ENCODE measurements at places on chromosomes 4 and X.

DNA sequence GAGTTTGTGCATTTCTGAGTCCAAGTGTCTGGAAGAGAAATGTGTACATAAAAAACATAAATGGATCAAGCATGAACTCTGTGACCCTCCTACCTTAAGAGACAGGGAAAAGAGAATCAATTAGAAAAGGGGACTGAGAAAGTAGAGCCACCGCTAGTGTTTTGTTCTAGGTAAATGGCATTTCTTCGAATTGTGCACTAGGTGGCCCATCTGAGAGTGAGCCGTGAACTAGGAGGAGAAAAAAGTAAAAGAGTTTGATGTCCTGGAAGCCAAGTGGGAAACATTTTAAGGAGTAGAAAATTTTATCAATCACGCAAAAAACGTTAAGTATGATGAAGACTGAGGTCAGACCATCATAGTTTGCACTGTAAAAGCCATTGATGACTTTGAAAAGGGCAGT is 55.1 kb downstream of the NAF1 start:
- no peak for DNase-seq

DNA sequence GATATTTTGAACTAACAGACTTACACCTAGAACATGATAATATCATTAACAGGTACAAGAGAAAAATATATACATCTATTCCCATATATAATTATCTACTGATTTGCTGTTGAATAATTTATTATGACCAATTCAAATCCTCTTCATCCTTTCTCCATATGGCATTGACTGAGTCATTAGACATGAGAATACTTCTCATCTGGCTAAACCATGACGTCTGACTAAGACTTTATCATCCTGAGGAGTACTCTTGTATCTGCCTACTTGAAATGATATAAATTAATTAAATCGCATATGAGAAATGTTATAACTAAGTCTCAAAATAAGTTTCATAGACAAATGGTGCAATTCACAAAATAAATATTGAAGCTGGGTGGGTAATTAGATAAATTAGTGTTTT is 67.4 kb downstream of the EMCN start:
- DNase-seq, result no peak

DNA sequence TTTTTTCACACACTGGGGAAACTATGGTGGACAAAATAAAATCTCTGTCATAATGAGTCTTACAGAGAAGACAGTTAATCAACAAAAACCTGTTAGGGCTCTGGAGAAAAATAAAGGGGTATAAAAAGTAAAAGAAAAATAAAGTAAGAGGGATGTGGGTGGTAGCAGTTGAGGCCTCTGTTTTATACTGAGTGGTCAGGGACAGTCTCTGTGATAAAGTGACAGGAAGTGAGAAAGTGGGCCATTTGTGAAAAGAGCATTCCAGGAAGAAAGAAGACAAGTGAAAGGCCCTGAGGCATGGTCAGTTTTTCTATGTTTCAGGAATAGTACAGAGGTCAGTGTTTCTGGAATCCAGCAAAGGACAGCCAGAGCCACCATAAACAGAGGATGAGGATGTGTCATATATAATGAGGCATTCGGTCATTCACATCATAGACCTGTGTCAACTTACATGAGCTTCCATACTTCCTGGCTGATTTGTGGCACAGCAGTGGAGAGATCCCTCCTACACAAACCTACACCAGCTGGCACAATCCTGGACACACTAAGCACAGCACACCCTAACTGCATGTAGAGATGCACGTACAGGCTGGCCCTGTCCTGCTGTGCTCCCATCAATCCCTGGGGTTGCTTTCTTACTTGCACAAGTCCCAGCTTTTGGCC is 64.4 kb upstream of the NAP1L5 start:
- DNase-seq, result no peak

- no peak for DNase-seq
These were observed 118.4 kb downstream of the CBR4 start for GRCh38 chr4:168891688-168892087.

- DNase-seq, result no peak
These were observed 141.1 kb downstream of the BANK1 start for GRCh38 chr4:101931619-101932018.

DNA sequence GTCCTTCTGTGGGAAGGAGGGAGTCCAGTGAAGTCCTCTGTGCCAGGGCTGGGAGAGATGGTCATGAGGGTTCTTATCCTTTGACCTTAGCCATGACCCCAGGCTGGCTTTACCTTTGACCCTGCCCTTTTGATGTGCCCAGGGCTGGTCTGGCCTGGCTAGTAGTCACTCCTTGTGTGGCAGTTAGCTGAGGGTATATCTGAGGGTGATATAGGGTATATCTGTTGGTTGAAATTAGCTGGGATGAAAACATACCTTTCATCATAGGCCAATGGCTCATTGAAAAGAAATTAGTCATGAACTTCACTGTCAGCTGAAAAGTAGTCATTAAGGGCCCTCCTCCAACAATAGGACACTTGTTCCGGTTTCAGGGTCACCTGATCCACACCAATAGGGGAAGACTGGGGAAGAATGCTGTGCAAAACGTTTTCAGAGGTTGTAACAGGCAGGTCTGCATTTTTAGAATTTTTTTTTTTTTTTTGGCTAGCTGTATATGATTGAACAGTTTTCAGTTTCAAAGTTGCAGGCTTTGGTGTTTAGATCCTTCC is 74.6 kb upstream of the STOX2 start:
- DNase-seq, result no peak

GRCh38 chrX:41127477-41128192 is 42.4 kb downstream of the USP9X start:
- no peak for DNase-seq

DNA sequence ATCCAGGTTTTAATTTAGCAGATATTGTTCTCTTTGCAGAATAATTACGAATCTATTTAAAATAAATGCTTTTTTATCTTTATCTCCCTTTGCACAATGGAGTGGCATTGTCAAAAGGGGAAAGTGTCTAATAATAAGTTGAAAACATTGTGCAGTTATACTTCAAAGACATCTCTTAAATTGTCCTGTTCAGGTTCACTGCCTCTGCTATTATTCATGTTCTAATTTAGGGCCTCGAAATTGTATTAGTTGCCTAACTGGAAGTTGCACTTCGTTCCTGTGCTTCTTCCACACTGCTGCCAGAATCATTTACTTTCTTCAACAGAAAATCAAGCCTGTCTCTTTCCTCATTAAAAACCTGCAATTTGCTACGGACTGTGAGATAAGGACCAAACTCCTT is 150.5 kb upstream of the SPRY1 start:
- DNase-seq, result no peak

DNA sequence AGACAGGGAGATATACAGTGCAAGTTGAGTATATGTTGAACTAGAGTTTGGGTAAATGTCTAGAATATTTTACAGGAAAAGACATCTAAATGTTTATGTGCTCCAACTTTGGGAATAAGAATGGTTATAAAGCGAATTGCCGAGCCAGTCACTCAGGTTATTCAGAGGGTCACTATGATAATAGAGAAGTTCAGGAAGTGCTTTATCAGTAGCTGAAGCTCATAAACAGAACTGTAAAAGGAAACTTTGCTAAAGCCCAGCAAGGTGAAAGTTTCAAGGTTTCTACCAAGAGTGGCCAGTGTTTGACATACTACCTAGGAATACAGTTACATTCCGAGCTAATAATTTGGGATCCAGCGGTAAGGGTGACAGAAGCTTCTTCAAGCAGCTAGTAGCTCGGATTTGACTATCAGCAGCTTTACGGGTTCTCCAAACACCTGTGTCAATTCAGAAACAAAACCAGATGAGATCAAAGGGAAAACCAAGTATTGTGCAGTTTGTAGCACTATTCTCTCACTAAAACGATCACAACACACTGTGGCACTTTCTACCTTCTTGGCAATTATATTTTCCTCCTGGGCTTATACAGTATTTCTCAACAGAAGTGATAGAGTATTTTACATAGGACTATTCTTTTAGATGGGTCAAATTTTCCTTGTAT is 17.2 kb upstream of the BCLAF3 start:
- no peak for DNase-seq

DNA sequence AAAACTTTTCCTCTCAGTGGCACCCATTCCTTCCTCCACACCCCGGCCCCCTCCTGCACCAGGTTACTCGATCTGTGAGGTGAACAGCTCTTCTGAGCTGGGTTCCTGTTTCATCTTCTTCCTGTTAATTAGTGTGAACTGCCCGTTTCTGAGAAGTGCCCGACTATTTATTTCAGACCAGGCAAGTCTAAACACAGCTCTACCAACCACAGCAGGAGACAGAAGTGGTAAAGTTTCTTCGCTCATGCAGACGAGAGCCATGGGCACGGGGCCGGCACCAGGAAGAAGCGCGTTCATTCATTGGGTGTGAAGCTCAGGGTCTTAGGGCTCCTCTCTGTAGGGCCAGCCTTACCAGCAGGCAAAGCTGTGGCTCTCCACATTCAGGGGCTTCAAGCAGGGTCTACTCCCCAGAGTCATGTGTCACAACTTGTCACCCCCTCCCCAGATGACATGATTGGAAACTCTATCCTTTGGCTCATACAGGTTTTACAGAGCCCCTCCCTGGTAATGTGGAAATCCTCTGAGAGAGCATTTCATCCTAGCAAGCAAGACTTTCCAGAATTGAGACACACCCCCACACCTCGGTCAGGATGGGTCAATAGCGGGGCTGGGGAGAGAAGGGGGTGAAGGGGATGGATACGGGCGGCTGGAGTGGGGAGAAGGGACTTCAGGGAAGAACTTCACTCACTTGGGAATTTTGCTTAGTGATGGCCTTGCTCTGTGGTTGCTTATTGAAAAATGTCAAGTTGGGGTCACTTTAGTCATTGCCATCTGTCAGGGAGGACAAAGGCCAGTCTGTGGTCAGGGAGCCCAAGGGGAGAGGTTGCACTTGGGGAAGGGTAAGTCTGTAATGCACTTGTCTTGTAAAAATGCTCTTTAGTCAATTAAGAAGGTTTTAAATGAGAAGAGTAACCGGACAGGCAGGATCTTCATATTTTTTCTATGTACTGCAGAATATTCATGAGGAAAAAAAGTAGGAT is 121.6 kb upstream of the TRIM2 start:
- DNase-seq, result no peak

DNA sequence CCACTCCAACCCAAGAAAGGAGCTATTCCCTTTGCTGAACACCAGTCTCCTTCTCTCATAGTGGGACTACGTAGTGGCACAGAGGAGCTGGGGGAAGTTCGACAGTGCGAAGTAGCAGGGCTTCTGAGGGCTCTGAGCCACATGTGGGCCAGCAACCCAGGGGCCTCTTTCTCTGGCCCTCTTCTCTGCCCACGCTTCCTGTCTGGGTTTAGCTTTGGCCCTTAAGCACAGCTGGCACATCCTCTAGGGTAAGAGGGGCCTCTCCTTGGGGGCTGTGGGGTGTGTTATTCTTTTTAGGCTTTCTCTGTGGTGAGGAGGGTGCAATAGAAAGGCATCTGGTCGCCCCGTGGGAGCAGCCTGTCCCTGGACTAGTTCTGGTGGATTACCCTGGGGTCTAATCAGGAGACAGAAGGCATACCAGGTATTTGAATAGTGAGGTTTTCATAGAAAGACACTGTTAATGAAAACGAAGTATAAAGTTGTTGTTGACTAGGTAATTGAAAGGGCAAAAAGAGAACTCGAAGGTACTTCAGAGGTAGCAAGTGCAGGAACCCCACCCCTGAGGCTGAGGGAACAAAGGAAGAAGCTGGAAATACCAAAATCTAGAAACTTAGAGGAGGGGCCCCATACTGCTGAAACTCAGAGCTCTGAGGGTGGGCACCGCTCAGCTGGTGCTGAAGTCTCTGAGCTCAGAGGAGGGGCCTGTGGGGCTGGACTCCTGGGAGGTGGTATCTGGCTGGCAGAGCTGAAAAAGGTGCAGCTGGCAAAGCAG is 151.9 kb upstream of the RPS6KA3 start:
- no peak for DNase-seq

DNA sequence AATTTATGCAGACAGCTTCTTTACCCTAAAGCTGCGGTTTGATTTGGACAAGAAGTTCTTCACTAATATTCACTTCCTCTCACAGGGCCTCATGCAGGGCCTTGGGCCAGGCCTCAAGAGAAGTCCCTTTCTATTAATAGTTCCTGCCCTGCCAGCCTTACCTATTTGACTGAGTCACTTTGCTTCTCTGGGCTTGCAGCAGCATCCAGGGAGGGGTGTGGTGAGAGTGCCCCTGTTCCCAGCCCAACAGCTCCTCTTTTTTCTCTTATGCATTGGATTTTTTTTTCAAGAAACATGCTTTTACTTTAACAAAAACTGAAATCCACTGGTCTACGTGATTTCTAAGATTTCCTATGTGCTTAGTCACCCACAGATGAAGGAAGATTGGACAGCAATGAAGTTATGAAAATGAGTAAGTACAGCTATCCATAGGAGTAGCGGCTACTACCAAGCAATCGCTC is 26.7 kb downstream of the FAM156B start:
- no peak for DNase-seq

GRCh38 chrX:9196961-9197640 is 163.2 kb upstream of the FAM9B start:
- peak; percentile 28 for DNase-seq

- DNase-seq, result no peak
These were observed 862.2 kb downstream of the TRAM1L1 start for GRCh38 chr4:116223040-116223732.

DNA sequence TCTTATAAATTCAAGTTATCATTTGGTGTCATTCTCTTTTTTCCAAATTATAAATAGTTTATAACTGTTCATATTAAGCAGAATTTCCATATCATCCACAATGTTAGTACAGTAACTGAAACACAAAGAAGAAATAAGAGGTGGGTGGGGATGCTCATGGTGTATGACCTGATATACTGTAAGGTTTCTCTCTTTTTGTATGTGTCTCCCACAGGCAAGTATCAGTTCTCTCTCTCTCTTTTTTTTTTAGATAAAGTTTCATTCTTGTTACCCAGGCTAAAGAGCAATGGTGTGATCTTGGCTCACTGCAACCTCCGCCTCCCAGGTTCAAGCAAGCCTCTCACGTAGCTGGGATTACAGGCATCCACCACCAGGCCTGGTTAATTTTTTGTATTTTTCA is 43.7 kb upstream of the UGT2A3 start:
- no peak for DNase-seq

- DNase-seq, result peak; percentile 90
These were observed 602.8 kb upstream of the DIPK2B start for GRCh38 chrX:45803383-45803921.

- DNase-seq, result no peak
These were observed 1.5 kb downstream of the ARAP2 start for GRCh38 chr4:36242629-36243354.

DNA sequence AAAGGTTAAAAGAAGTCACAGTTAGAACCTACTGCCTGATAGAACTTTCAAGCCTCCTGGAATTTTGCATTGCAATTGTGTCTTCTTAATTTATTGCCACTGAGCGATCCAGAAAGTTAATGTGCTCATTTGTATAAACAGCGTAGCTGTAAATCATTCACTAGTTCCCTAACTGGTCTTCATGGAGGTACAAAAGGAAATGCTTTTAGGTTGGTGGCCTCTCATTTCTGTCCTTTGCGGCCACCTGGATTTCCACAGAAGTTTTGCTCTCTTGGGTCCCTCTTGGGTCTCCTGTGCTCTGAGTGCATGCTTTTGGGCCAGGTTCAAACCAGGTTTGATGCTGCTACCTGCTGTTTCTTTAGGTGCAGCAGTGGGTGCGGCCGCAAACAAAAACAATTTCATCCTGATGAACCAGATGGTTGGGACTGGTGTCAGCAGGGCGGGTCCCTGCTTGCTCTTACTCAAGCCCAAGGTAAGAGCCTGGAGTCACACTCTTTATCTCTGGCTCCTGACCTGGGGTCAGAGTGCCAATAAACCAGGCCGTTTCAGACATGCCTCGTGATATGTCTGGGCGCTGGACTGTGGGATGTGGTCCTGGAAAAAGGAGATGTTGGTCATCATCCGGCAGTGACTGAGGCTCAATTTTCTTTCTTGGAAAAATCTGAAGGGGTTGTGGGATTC is 270.1 kb downstream of the PTTG2 start:
- no peak for DNase-seq

GRCh38 chrX:24692305-24692704 is 1.4 kb upstream of the POLA1 start:
- no peak for DNase-seq

Measured in fibroblast of skin of left quadriceps (primary cell).